Memory B cell (primary cell): ENCODE measurements at places on chromosomes 3 and 15.

DNA sequence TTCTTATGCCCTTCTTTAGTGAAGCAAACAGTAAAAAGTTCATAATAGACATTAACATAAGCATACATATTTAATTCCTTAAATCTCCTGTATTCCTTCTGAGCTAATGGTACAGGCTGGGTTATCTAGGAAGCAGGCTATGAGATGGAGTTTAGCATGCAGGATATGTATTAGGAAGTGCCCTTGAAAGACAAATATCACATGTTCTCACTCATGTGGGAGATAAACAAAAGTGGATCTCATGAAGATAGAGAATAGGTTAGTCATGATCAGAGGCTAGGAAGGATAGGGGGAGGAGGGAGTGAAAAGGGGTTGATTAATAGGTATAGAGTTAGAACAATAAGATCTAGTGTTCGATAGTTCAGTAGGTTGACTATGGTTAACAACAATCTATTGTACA is 105.4 kb downstream of the CLASP2 start:
- H3K4me3 ChIP-seq, result no peak overlapping the region
- no peak for DNase-seq
- no peaks in the 10 kb centered on the region for H3K27me3 ChIP-seq
- peaks cover 38% of the 10 kb centered on the region for H3K36me3 ChIP-seq
- H3K4me1 ChIP-seq, result no peaks in the 10 kb centered on the region

- H3K27me3 ChIP-seq, result peaks cover 12% of the 10 kb centered on the region
- no peak overlapping the region for H3K4me3 ChIP-seq
- H3K36me3 ChIP-seq, result no peaks in the 10 kb centered on the region
- H3K27ac ChIP-seq, result no peak overlapping the region
- H3K4me1 ChIP-seq, result no peaks in the 10 kb centered on the region
Observed at GRCh38 chr3:123365450-123366143, 83.3 kb downstream of the ADCY5 start.

DNA sequence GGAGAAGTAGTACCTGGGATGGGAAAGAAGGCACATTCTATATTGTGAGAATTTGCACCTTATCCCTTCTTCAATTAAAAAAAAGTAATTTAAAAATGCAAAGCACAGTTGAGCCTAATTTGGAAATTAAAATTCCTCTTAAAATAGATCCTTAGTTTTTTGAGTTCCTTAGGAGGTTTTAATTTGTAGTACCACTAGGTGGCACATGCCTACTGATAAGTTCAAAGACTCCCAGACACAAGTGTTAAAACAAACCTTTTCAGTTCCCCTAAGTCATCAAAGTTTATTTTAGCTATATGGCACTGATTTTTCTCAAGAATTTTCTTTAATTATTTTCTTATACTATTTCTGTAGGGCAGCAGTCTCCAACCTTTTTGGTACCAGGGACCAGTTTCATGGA is 127.6 kb upstream of the AZI2 start:
- H3K4me3 ChIP-seq, result no peak overlapping the region
- H3K27ac ChIP-seq, result no peak overlapping the region
- no peaks in the 10 kb centered on the region for H3K27me3 ChIP-seq
- DNase-seq, result no peak

DNA sequence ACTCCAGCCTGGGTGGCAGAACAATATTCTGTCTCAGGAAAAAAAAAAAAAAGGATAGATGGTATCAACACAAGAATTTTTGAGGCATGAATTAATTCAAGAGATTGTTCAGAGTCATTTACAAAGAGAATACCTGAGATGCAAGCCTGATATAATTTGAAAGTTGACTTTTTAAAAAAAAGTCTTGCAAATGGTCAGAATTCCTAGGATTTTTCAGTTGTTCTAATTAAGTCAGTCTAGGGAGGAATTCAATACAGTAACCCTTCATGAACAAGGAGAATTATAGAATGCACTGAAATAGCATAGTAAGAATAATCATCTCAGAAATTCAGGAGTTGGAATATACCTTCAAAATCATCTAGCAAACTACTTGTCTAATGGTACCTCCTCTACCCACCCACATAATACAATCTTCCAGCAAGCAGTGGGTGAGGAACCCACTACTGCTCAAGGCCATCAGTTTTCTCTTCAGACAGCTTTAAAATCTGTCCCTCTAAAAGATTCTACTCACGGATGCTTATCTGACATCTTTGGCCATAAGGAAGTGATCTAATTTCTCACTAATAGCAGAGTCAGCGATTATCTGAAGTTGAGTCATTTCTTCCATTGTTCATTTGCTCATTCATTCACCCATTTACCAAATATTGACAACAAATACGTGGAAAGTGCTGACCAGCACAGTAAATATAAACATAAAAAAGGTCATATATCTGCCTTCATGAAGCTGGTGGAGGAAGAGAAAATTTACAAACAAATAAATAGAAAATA is 159.6 kb downstream of the GREM1 start:
- no peaks in the 10 kb centered on the region for H3K27me3 ChIP-seq
- no peak overlapping the region for H3K27ac ChIP-seq
- no peak overlapping the region for H3K4me3 ChIP-seq

GRCh38 chr3:32934150-32934742 is 17.2 kb upstream of the CCR4 start:
- DNase-seq, result peak; percentile 25
- peaks cover 3% of the 10 kb centered on the region for H3K36me3 ChIP-seq
- no peaks in the 10 kb centered on the region for H3K4me1 ChIP-seq
- H3K27ac ChIP-seq, result no peak overlapping the region

GRCh38 chr3:31077021-31077601 is 182.7 kb upstream of the GADL1 start:
- no peak overlapping the region for H3K27ac ChIP-seq
- no peak overlapping the region for H3K4me3 ChIP-seq
- no peaks in the 10 kb centered on the region for H3K4me1 ChIP-seq
- peaks cover 3% of the 10 kb centered on the region for H3K36me3 ChIP-seq
- H3K27me3 ChIP-seq, result peaks cover 7% of the 10 kb centered on the region

DNA sequence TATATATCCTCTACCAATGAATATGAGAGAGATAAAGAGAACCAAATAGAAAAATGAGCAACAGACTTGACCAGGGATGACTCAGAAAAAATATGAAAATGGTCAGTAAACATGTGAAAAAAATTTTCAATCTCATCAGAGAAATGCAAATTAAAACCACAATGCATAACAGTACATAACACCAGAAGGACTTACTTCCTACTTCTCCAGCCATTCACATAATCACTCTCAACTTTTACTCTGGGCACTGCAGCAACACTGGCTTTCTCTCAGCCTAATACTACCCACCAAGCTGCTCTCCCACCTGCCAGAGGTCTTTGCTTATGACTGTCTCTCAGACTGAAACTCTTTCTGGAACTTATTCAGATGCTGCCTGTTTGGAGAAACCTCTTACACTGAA is 49.4 kb downstream of the DPH6 start:
- no peak for DNase-seq
- peaks cover 5% of the 10 kb centered on the region for H3K4me1 ChIP-seq
- H3K27ac ChIP-seq, result no peak overlapping the region

GRCh38 chr15:74769463-74770025 is 12.3 kb upstream of the CSK start:
- H3K4me3 ChIP-seq, result no peak overlapping the region
- peaks cover 25% of the 10 kb centered on the region for H3K4me1 ChIP-seq
- H3K36me3 ChIP-seq, result no peaks in the 10 kb centered on the region
- H3K27ac ChIP-seq, result no peak overlapping the region
- no peak for DNase-seq

DNA sequence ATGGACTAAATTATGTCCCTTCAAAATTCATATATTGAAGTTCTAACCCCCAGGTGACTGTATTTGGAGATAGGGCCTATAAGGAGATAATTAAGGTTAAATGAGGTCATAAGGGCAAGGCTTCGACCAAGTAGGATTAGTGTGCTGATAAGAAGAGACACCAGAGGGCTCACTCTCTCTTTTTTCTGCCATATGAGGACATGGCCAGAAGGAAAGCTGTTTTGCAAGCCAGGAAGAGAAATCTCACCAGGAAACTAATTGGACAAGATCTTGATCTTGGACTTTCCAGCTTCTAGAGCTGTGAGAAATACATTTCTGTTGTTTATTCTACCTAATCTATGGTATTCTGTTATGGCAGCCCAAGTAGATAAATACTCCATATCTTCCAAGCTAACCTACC is 503.6 kb upstream of the NAALADL2 start:
- H3K27me3 ChIP-seq, result no peaks in the 10 kb centered on the region
- no peak for DNase-seq
- H3K27ac ChIP-seq, result no peak overlapping the region
- no peaks in the 10 kb centered on the region for H3K36me3 ChIP-seq

DNA sequence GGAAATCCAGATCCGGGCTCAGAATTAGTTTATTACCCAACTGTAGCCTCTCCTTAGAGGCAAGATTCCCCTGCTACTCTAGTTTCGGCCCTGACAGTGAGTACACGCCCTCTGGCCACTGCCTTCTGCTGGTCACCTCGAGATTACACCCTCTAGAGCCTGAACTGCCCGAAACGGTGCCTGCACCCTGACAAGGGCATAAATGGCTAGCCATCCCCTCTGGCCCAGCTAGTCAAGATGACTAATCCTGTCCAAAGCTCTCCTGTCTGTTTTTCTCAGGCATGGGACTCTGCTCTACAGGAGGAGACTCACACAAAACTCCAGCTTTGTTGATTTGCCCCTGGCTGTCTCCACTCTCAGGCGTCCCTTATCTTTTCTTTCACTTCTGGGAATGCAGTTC is 150.5 kb upstream of the UBE2E2 start:
- no peak overlapping the region for H3K4me3 ChIP-seq
- no peaks in the 10 kb centered on the region for H3K27me3 ChIP-seq
- no peak for DNase-seq
- H3K4me1 ChIP-seq, result peaks cover 3% of the 10 kb centered on the region
- H3K36me3 ChIP-seq, result no peaks in the 10 kb centered on the region

DNA sequence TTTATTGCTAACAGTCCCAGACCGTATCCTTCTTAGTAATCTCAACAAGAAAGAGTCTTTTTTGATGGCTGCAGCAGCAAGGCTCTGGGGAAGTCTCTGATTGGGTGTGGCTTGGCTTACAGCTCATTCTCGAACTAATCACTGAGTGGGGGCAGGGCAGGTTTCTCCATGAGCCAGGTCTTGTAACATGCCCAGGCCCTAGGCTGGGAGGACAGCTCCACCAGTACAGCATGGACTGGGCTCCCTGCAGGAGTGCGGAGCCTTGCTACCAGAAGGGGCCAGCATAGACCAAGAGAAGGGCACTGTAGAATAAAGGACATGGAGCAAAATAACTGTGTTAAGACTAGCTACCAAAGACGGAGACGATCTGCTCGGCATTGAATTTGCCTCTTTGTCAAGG is 7.2 kb downstream of the CD276 start:
- H3K36me3 ChIP-seq, result no peaks in the 10 kb centered on the region
- no peak overlapping the region for H3K27ac ChIP-seq
- no peak for DNase-seq
- no peak overlapping the region for H3K4me3 ChIP-seq
- peaks cover 22% of the 10 kb centered on the region for H3K27me3 ChIP-seq

- no peak overlapping the region for H3K27ac ChIP-seq
- DNase-seq, result no peak
- no peaks in the 10 kb centered on the region for H3K36me3 ChIP-seq
- H3K4me1 ChIP-seq, result peaks cover 2% of the 10 kb centered on the region
- H3K27me3 ChIP-seq, result peaks cover 9% of the 10 kb centered on the region
Observed at GRCh38 chr3:120503727-120504616, 53.2 kb upstream of the FSTL1 start.

DNA sequence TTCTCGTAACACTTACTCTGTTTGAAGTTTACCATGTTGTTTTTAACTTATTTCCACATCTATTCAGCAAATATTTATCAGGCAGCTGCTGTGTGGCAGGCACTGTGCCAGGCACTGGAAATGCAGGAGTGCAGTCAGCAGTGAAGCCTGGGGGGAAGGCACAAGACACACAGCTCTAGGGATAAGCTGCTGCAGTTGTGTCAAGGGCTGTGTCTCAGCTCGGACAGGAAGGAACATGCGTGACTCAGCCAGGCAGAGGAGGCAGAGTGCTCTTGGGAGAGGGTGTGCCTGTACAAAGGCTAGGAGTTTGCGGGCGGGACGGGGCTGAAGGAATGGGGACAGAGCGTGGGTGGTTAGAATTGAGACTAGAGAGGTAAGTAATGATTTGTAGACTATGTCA is 24.7 kb downstream of the LYSMD4 start:
- H3K4me1 ChIP-seq, result peaks cover 12% of the 10 kb centered on the region
- H3K27ac ChIP-seq, result peak overlapping the region; percentile 82
- no peak for DNase-seq
- H3K4me3 ChIP-seq, result no peak overlapping the region
- no peaks in the 10 kb centered on the region for H3K27me3 ChIP-seq

- peaks cover 13% of the 10 kb centered on the region for H3K27me3 ChIP-seq
- no peak overlapping the region for H3K27ac ChIP-seq
Observed at GRCh38 chr15:60134609-60135008, 130.5 kb downstream of the FOXB1 start.

DNA sequence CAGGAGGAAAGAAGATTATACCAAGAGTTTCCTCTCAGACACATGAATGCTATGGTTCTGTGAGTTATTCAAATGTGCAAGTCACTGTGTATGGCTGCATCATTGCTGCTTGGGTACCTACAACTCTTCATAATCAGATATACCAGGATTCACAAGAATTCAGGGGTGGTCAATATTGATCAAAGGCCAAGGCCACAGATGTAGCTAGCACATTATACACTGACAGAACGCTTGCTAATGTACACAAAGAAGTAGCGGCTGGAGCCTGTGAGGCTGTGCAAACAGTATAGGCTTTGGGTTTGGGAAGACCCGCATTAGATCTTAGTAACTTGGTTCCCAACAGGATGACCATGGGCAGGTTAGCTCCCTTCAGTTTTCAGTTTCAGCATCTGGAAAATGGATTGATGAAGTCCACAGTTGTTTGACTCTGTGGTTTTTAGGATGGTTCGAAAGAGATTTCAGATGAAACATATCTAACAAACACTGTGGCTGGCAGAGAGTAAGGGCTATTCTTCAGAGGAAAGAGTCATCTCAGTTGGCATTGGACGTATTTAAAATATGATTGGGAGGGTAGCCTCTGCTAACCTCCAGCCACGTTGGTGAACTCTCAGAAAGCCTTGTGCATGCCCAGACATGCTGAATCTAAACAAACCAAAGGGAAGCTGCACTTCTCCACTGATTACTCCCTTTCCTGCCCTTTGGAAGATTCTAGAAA is 748.7 kb upstream of the CFAP20DC start:
- H3K4me1 ChIP-seq, result no peaks in the 10 kb centered on the region
- H3K27me3 ChIP-seq, result no peaks in the 10 kb centered on the region

- DNase-seq, result no peak
- peaks cover 6% of the 10 kb centered on the region for H3K27me3 ChIP-seq
- H3K36me3 ChIP-seq, result no peaks in the 10 kb centered on the region
- no peak overlapping the region for H3K4me3 ChIP-seq
Observed at GRCh38 chr15:23484870-23485269, 37.8 kb upstream of the GOLGA6L2 start.

DNA sequence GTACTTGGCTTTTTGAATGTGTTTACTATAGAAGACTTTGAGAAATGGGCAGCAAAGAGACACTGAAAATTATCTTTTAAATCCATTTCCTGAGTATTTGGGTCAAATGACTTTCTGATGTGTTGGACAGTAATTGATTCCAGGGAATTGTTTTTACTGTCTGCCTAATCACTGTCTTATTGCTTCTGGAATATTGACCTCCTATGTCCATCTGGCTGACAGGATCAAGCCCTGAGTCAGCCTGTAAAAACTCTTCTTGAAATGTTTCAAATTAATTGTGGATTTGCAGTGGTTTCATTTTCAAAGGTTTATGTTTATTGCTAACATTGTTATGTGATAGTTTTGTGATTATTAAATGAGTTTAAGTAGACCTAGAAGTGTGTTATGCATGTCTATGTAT is 50.6 kb upstream of the MLF1 start:
- H3K36me3 ChIP-seq, result peaks cover 20% of the 10 kb centered on the region
- no peak overlapping the region for H3K27ac ChIP-seq
